ENCODE measurements at places on chromosomes 6 and 20.

- no peak for DNase-seq
Measured at GRCh38 chr20:59307270-59307669, 6.9 kb downstream of the EDN3 start.

DNA sequence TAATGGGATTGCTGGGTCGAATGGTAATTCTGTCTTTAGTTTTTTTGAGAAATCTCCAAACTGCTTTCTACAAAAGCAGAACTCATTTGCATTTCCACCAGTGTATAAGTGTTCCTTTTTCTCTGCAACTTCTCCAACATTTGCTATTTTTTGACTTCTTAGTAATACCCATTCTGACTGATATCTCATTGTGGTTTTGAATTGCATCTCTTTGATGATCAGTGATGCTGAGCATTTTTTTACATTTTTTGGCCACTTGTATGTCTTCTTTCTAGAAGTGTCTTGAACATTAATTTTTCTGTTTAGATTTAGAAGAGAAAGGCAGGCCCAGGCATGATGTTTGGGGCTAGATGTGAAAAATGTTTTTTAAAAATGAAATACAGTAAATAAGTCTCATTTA, 553.1 kb upstream of the MAN1A1 start:
- no peak for DNase-seq

- no peak for DNase-seq
Measured at GRCh38 chr6:1527073-1527457, 82.7 kb upstream of the FOXC1 start.

GRCh38 chr6:84791233-84791632, 26.8 kb upstream of the TBX18 start:
- DNase-seq, result no peak

GRCh38 chr6:110784610-110784979, 30.7 kb downstream of the CDK19 start:
- DNase-seq, result no peak

DNA sequence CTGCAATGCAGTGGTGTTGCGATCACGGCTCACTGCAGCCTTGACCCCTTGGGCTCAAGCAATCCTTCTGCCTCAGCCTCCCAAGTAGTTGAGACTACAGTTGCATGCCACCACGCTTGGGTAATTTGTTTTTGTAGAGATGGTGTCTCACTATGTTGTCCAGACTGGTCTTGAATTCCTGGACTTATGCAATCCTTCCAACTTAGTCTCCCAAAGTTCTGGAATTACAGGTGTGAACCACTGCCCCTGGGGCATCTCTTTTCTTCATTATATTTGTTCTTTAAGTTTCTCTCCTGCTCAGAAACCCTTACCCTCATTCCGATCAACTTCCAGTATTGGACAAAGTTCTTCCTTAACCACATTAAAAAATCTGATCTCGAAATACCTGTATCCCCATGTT, 44.7 kb upstream of the DEK start:
- no peak for DNase-seq

DNA sequence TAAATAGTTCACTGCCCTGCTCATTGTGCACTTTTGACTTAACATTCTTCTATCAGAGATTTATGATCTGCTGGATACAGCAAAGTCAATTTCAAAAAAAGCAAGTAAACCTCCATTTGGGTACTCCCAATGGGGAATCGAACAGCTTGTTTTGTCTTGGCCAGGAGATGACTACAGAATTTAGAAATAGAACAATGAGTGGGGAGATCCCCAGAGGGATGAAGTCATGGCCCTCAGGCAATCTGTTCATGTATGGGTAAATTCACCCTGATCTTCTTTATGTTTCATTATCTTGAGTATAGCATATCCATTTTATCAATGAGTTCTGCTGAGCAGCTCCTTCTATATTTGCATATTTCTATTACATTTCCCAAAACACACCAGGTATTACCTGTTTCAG, 1681.9 kb downstream of the HACE1 start:
- DNase-seq, result no peak

DNA sequence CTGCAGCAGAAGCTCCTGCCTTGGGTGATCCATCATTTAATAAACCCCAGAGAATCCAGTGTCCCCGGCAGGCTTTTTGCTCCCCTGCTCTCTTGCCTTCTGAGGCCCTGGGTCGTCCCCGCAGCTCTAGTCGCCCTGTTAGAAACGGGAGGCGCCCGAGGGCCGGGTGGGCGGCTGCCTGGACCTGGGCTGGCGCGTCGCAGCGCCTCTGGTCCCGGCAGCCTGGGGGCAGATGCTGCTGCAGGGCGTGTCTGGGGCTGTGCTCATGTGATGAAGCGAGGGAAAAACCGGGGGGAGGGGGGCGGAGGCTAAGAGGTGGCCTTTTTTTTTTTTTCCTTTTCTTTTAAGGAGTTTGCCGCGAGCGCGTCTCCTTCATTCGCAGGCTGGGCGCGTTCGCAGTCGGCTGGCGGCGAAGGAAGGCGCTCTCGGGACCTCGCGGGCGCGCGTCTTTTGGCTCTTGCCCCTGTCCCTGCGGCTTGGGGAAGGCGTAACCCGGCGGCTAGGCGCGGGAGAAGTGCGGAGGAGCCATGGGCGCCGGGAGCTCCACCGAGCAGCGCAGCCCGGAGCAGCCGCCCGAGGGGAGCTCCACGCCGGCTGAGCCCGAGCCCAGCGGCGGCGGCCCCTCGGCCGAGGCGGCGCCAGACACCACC, 394 bp downstream of the AKAP12 start:
- peak; percentile 51 for DNase-seq

GRCh38 chr20:39602649-39603048, 640.5 kb downstream of the DHX35 start:
- no peak for DNase-seq

GRCh38 chr6:147167576-147168461, 36.4 kb upstream of the STXBP5 start:
- no peak for DNase-seq

- DNase-seq, result no peak
Measured at GRCh38 chr20:51695574-51696303, 72.5 kb downstream of the ATP9A start.

GRCh38 chr6:113377362-113377942, 479.7 kb upstream of the MARCKS start:
- DNase-seq, result no peak

GRCh38 chr20:19341348-19342053, 129.1 kb downstream of the SLC24A3 start:
- DNase-seq, result no peak

DNA sequence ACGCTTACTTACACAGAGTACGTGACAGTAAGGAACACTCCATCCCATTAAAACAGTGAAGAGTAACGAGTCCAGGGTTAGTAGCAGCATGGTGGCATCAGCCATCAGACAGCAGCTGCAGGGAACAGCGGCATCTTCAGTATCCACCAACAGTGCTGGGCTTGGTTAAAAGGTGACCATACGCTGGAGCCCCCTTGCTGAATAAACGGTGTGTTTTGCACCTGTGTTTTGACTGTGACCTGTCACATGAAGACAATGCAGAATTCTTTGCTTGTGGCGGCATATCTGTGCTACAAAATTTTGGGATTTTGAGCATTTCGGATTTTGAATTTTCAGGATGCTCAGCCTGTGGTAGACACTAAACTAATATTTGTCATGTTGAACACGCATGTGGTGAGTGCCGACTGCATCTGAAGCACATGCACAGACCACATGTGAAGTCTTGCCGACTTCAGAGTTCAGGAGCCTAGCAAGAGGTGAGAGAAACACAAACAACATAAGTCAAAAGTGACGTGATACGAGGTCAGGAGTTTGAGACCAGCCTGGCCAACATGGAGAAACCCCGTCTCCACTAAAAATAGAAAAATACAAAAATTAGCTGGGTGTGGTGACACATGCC, 69.3 kb upstream of the FRMD1 start:
- no peak for DNase-seq

DNA sequence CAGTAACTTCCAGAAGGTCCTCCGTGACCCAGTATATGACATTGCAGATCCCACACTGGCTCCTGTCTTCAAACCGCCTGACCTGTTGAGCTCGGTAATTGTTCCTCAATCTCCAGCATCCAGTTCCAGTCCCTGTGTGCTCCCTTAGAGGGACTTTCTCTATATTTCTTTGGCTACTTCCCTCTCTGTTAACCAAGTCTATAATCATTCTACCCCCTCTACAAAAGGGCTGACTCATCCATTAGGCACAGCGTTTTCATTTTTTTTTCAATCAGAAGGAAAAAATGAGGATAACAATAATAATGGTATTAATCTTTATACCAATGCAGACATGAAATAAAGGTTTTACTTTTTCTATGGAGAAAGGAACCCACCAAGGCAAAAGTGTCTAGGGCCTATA, 69.3 kb downstream of the FAM229B start:
- DNase-seq, result no peak

DNA sequence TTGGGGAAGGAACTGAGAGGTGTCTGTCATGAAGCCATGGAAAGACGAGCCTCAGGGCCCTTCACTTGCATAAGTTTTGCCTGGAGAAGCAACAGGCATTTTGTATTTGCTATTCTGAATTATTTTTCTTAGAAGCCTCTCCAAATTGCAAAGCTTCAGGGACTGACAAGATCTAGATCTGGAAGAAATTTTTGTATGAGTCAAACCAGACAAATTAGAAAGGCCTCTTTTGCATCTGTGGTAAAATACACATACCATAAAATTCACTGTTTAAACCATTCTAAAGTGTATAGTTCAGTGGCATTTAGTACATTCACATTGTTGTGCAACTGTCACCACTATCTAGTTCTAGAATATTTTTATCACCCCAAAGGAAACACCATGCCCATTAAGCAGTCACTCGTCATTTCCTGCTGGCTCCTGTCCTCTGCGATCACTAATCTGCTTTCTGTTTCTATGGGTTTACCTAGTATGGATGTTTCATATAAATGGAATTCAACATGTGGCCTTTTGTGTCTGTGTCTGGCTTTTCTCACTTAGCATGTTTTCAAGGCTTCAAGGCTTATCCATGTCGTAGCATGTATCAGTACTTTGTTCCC, 269.1 kb downstream of the PHF3 start:
- DNase-seq, result no peak

DNA sequence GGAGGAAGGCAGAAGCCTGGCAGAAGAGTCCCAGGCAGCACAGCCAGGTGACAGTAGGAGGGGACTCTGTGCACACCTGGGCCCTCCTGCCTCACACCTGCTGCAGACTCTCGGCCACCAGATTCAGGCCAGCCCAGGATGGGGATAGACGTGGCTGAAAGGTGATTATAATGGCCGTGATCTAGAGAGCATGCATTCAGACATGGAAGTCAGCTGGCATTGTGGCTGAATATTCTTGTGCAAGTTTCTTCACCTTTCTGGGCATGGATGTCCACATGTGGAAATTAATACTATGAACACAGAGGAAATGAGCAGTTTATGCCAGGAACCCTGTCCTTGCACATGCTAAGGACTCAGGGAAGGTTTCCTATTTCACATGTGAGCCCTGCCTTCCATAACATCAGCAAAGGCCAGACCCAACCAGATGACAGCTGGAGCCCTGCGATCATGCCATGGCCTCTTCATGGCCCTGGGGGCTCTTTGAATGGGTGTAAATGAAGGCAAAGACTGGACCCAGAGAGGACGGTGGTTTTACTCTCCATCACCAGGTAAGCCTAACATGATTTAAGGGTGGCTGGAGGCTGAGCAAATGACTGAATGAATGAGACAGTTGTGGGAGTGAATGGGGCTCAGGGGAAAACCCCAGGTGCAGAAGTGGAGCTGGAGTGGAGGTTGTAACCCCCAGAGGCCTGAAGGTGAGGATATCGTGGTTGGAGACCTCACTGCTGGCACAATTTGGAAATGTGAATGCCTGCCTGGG, 2.7 kb upstream of the RAET1L start:
- DNase-seq, result no peak

GRCh38 chr6:1396952-1397868, 7.8 kb downstream of the FOXF2 start:
- peak; percentile 61 for DNase-seq

DNA sequence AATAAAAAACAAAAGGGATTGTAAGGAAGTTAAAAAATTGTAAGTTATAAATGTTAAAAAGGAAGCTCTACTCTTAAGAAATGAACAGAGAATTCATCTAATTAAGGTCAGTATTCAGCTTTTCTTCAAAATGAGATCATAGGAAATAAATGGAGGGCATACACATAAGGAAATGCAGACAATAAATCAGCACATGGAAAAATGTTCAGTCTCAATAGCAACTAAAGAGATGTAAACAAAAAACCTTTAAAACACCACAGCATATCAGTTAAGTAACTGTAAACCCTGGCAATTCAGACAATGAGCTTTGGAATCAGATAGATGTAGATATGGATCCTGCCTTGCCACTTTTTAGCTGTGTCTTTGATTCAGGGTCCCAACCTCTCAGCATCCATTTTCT, 24.0 kb upstream of the CLIC5 start:
- DNase-seq, result no peak

- DNase-seq, result no peak
Measured at GRCh38 chr20:3282271-3283221, 43.6 kb upstream of the SLC4A11 start.

GRCh38 chr6:137734875-137735182, 132.2 kb upstream of the TNFAIP3 start:
- no peak for DNase-seq

DNA sequence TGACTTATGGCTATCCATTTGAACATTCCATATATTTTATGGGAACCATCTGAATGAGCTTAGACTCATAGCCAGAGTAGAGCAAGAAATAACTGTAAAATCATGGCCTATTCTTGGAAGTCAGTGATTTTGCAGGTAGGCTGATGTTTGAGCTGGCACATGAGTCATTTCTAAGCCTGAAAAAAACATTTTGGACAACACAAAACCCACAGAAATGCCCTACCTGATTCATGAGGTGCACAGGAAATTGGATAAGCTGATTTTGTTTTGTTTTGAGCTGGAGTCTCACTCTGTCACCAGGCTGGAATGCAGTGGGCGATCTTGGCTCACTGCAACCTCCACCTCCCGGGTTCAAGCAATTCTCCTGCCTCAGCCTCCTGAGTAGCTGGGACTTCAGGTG, 443.0 kb downstream of the PKHD1 start:
- no peak for DNase-seq

DNA sequence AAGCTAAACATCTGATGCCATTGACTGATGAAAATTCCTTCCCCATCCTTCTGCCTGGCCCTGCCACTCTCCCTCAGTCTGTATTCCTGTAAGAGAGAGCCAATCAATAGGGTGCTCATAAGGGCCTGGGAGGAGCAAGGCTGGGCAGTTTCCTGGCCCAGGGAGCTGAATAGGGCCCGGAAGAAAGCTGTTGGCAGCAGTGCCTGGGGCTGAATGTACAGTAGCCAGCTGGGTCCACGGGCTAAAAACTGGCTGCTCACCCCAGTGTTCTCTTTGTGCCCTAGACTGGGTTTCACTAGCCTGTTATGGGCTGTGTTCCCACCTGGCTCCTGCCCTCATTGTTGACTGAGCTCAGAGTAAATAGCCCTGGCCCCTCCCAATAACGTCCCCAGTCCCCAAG, 1.7 kb upstream of the WFDC2 start:
- no peak for DNase-seq

- no peak for DNase-seq
Measured at GRCh38 chr6:52787917-52788316, 15.7 kb downstream of the GSTA1 start.

- no peak for DNase-seq
Measured at GRCh38 chr6:127148511-127148910, 30.0 kb downstream of the RSPO3 start.

DNA sequence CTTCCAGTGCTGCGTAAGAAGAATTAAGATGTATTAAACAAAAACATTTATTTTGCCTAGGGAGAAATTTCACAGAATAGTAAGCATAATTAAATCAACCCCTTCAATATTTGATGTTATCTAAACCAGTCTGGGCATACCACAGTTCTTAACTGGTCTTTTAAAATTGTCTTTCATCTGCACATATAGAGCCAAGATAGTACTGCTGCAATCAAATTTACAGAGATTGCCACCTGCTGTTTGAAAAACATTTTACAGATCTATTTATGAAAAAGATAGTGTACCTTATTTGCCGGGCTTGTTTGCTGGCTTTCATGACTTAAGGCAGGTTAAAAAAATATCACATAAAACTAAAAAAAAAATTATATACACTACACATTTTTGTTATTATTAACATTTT, 323.2 kb downstream of the ADGRB3 start:
- peak; percentile 2 for DNase-seq

Measured in DMS 273 treated with DMSO at 0.1 percent for 48 hours (cell line).